A549 (cell line): ENCODE measurements at places on chromosomes 4 and X.
A peak's percentile ranks its signal among the peaks of the same experiment; 100 is the strongest.

- DNase-seq = no peak
Measured at GRCh38 chrX:126164689-126165400, 1.2 kb downstream of the DCAF12L2 start.

- DNase-seq = no peak
Measured at GRCh38 chr4:76492055-76492454, 57.0 kb downstream of the SHROOM3 start.

DNA sequence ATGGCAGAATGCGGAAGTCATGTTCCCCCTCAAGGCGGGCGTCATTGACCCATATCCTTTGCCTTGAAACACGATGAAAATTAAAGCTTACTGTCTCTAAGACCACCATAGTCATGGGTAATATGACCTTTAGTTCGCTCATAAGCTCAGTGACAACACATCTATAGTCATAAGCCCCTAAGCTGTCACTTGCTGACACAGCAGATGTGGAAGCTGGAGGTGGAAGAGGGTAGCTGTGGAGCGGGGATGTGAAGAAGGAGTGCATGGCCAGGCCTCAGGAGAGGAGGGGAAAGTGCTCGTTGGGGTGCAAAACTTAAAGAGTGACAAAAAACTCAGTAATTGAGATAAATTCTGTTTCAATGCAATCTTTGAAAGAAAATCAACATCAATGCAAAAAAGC lies 134.0 kb upstream of the PDLIM3 start:
- no peak for DNase-seq

- DNase-seq = peak; percentile 65
Measured at GRCh38 chrX:41085878-41086626, 807 bp downstream of the USP9X start.

- DNase-seq = no peak
Measured at GRCh38 chrX:129039176-129039575, 484.1 kb downstream of the SMARCA1 start.

DNA sequence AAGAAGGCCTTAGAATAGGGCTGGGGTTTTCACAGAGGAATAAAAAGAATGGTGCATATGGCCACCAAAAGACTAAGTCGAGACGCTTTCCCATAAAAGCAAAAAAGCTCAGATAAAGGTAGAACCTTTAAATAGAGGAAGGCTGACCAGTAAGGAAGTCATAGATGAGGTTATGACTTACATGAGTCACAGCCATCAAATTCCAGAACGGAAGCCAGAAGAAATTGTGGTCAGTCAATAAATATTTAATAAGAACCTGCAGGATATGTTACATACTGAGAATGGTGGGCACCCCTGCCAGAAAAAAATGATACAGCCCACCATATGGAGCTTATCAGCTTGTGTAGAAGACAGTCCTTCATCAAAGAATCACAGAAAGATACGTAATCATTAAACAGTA lies 120.1 kb downstream of the MANBA start:
- DNase-seq = no peak

DNA sequence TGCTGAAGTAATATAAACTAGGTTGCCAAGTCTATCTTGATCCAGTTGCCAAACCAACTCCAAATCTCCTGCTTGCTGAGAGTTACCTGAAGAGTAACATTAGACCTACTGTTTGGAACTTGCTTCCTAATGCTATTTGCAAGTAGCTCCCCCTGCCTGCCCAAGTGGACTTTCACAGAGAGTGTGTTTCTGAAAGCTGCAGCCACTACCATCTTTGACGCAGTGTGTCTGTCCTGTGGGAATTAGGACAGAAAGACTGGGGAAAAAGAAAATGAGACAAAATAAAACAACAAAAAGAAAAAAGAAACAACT lies 195.0 kb upstream of the HS3ST1 start:
- DNase-seq = peak; percentile 55

- DNase-seq = peak; percentile 18
Measured at GRCh38 chr4:182143822-182144625, 99.2 kb upstream of the TENM3 start.

DNA sequence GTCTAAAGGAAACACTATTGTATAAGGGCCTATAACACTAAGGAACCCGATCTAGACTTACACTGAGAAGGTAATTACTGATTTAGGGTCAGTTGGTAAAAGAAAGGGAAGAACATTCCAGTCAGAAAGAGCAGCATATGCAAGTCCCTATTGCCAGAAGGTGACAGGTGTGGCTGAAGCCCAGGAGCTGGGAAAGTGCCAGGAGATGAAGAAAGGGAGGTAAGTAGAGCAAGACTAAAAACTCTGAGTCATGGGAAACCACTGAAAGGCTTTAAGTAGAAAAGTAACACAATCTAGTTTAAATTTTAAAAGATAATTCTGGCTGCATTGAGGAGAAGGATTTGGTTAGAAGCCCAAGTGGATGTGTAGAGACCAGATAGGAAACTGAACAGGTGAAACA lies 77.7 kb upstream of the INTU start:
- DNase-seq = no peak

GRCh38 chrX:1283741-1284140 lies 15.1 kb downstream of the CSF2RA start:
- no peak for DNase-seq

- no peak for DNase-seq
Measured at GRCh38 chr4:151340751-151341385, 15.5 kb upstream of the SH3D19 start.

- peak; percentile 33 for DNase-seq
Measured at GRCh38 chr4:89482251-89482650, 174.7 kb upstream of the GPRIN3 start.

DNA sequence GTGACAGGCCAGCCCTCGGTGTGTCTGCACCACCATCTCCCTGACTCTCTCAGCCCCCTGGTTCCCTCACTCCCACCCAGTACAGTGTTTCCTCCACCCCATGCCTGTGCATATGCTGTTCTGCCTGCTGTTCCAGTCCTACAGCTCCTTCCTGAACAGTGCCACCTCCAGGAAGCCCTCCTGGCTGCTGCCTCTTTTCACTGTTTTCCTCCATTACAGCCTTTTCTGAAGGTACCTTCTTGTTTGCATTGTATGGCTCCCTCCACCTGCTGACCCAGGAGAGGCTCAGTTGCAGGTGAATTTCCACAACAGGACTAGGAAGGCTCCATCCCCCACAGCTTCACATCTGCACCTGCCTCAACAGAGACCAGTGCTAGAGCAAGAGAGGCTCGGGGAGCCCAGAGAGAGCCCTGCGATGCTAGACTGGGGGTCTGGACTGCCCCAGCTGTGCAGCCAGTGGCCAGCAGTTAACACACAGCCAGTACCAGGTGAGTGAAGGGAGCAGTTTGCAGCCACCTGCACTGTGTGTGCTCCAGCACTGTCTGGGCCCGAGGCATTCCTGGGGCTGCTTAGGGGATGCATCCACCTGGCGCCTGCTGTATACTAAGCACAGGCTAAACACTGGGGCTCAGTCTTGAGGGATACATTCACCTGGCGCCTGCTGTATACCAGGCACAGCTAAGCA lies 92.0 kb downstream of the ADRA2C start:
- no peak for DNase-seq

- DNase-seq = no peak
Measured at GRCh38 chr4:118995693-118996391, 107.2 kb downstream of the SYNPO2 start.

DNA sequence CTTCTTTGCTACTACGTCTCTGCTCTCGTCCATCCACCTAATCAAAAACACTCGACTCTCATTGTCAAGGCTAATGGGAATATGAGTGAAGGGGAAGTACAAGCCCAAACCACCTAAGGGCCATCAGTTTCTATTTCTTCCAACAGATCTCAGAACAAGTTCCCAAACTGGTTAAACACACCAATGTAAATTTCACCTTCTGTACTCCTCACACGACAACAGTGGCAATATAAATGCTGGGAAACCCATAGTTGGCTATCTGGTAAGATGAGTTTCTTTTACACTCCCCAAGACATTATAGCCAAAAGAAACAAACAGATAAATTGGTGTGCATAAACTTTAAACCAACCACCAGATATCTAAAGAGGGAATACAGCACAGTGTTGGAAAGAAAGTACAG lies 21.9 kb downstream of the ACSL1 start:
- no peak for DNase-seq
